ENCODE measurements at places on chromosomes 12 and 14.

DNA sequence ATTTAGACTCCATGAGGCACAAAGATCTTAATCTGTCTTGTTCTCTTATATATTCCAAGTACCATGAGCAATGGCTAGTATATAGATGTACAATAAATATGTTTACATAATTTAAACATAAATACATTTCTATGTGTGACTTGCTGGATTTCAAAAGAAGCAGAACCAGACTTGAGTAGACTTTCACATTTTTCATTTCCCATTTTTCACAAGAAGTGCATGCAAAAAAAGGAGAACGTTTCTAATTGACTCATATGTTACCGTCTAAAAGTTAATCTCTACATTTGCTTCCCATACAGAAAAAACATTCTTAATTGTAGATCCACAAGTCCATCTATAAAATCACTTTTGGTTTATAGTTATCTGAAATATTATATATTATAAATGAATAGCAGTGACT lies 256.5 kb upstream of the USP15 start:
- DNase-seq, result no peak

- DNase-seq, result no peak
These were observed 135.2 kb upstream of the RFLNA start for GRCh38 chr12:124159655-124160054.

- DNase-seq, result no peak
These were observed 6.7 kb upstream of the CPNE8 start for GRCh38 chr12:38912116-38912515.

DNA sequence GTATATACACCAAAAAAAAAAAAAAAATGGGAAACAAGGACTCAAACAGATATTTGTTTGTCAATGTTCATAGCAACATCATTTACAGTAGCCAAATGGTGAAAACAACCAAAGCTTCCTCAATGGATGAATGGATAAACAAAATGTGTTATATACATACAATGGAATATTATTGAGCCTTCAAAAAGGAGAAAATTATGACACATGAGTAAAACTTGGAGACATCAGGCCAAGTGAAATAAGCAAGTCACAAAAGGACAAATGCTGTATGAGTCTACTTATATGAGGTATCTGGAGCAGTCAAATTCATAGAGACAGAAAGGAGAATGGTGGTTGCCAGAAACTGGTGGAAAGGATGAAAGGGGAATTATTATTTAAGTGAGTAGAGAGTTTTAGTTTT lies 7.8 kb downstream of the RNASE9 start:
- DNase-seq, result no peak

GRCh38 chr14:101496776-101497683 lies 64.3 kb upstream of the DIO3 start:
- no peak for DNase-seq

GRCh38 chr14:98931911-98932310 lies 340.1 kb downstream of the BCL11B start:
- DNase-seq, result peak; percentile 96

- no peak for DNase-seq
These were observed 82.6 kb upstream of the IGF1 start for GRCh38 chr12:102562836-102563425.

DNA sequence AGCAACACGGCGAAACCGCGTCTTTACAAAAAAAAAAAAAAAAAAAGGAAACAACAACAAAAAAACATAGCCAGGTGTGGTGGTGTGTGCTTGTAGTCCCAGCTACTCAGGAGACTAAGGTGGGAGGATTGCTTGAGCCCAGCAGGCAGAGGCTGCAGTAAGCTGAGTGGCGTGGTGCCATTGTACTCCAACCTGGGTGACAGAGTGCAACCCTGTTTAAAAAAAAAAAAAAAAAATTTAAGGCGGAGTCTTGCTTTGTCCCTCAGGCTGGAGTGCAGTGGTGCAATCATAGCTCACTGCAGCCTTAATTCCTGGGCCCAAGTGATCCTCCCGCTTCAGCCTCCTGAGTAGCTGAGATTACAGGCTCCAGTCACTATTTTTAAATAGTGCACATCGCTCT lies 18.2 kb upstream of the FIGNL2 start:
- DNase-seq, result no peak

DNA sequence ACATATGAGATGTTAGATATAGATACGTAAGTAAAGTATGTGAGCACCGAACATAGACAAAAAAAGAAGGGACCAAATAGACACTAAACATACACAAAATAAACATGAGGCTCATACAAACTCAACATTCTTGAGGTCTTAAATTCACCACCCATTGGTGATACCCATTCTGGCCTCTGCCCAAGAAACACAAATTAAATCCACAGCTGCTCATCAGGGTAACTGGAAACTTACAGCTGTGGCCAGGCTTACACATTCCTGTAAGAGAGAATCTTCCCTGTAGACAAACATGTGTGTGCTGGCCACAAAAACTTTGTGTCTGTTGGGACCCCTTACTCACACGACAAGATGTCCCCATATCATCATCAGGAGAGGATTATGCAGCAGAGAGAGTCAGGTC lies 22.4 kb downstream of the MAGOHB start:
- no peak for DNase-seq

DNA sequence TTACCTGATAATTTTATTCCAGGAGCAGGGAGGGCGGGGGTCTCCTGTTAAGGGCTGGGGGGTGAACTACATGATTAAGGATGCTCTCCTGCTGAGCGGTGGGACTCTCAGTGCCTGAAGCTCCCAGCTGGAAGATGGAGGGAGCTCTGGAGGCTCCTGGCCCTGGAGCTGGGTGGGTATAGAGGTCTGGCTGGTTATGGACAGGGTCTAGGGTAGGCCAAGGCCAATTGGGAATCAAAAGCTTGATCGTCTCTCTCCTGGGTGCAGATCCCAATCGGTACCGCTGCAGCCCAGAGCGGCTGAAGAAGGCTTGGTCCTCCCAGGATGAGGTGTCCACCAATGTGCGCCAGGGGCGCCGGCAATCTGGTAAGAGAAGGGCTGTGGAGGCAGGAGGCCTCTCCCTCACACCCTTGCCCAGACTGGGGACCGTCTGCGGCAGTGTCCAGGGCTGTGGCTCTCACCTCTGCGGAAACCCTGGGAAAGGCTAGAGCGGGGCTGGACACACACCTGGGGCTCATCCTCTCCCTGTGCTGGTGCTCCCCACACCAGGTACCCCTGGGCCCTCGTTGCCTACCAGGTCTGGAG lies 28.4 kb downstream of the PLEKHG3 start:
- DNase-seq, result no peak

DNA sequence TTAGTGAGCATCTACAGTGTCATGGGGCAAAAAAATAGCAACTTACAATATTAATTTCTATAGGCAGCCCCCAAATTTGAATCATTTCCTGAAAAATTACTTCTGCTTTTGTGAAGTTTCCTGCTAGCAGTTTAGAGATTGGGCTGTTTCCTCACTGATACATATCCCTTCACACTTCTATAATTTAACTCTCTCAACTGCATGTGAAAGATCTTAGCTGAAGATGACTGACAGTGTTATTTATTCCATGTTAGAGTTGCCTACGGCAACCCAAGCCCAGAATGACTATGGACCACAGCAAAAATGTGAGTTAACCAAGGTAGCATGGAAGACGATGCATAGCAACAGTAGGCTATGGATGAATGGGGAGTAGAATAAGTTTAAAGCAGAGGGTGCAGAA lies at the start of gene KLRG1:
TSS of gene KLRG1 (plus strand) at position 134 of the 400 bp plus-strand sequence. CDS start at position 224, 90 bp downstream.
- DNase-seq, result no peak

- DNase-seq, result peak; percentile 30
These were observed 73.9 kb downstream of the PPP1R36 start for GRCh38 chr14:64623554-64624165.

- DNase-seq, result no peak
These were observed 159.6 kb upstream of the C14orf180 start for GRCh38 chr14:104419865-104420505.

DNA sequence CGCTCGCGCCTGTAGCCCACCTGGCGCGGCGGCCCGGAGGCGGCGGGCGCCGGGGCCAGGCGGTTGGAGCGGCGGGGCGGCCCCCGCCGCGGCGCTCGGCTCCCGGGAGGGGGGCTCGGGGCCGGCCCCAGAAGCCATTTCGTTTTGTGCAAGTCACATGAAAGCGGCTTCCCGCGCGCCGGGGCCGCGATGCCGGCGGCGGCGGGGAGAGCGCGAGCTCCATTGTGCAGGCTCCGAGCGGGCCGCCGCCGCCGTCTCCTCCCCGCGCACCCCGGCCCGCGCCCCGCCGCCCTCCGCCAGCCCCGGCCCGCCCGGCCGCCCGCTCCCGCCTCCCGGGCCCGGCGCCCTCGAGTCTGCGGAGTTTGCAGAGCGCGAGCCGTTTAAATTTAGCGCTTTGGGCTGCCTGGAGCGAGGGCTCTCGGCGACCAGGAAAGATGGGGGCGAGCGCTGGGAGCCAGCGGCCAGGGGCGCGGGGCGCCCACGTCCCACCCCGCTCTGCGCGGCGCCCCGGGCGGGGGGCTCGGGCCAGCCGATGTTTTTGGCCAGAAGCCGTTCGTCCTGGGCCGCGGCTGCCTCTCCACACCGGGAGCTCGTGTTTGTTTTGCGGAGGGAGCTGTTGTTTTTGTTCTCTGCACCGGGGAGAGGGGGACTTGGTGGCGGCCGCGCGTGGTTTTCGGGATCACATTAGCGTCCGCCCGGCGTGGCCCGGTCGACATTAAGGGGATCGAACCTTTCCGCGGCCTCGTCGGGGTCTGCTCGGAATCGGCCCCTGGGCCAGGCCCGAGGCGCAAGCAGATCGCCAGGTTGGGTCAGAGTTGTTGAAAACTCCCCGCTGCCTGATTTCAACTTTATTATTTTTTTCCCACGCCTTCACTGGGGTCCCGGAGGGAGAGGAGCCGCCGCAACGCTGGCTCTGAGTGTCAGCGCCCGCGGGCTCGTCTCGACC lies 982 bp downstream of the BCL7A start:
- DNase-seq, result no peak

DNA sequence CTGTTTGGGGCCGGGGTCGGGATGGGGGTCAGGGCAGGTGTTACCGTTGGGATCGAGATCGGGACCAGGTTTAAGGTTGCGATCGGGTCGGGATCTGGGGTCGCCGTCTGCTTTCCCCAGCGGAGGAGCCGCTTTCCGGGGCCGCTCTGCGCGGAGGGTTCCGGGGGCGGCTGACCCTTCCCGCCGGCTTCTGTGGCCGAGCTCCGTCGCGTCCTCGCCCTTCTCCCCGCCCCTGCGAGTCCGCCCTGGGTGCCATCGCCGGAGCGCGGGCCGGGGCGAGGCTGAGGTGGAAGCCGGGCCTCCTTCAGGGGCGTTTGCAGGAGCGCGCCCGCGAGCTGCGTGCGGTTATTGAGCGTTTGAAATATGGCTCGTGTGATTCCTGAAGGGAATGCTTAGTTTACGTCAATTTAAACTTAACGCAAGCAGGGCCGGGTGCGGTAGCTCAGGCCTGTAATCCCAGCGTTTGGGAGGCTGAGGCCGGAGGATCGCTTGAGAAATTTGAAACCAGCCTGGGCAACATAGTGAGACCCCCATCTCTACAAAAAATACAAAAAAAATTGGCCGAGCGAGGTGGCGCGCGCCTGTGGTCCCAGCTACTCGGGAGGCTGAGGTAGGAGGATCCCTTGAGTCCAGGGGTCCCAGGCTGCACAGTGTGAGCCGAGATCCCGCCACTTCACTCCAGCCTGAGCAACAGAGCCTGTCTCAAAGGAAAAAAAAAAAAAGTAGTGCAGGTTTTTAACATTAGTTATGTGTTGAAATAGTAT lies 620 bp downstream of the PGAM5 start:
- no peak for DNase-seq

DNA sequence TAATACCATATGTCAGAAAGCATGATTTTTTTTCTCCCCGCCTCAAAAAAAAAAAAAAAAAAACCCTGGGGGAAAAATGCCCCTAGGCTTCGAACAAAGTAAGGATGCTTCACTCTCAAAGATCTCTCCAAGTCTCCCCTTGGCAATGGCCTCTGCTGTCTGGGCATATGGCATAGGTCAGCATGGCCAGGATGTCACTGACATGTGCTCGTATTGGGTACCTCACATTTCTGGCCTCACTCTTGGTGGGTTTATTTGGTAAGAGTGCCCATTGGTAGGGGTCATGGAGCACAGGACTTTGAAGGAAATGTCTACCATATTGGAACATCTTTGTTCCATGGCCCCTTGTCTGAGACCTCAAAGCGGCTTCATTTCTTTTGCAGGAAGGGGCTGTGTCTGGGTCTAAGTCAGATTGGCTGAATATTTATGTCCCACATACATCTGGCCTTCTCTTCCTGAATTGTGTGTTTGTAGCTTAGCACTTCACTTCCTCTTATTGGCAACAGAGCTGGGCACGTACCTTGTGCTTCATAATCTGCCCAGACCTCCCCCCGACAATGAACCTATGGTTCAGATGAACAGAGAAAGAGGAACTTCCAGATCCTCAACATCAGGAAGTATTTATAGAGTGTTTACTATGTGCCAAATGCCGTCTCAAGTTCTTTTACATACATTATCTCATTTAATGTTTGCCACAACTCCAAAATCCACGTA lies 36.3 kb upstream of the OAS1 start:
- DNase-seq, result no peak

DNA sequence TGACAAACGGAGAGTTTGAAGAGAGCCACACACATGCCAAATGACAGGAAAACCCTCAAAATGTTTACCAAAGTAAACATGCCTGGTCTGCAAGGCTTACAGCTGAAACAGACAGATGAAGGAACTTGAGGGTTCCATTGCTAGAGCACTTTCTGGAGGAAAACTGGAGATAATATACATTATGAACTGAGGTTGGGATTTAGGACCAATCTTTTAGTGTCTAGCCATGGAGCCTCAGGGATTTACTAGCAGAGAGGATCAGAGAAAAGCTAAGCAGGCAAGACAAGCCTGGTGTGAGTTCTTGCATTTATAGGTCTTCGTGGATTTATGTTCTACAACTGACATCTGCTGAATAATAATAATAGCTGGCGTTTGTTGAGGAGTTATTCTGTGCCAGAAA lies 205.3 kb downstream of the AEBP2 start:
- no peak for DNase-seq

DNA sequence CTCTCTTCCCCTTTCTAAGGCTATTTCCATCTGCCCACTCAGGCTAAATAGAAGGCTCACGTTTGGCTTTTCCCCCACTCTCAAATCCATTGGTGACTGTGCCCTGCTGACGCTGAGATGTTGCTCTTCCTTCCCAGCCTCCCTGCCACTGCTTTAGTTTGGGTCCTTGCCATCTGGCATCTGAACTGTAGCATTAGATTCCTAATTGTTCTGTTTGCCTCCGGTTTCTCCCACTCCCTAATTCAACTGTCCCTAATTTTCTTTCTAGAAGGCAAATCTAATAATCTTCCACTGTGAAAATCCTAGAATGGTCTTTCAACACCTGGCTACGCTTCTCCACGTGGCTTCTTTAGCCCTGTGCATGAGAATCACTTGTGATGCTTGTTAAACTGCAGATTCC lies 37.6 kb upstream of the SMOC1 start:
- DNase-seq, result no peak

GRCh38 chr12:107135177-107135576 lies 41.8 kb upstream of the CRY1 start:
- DNase-seq, result no peak

- DNase-seq, result no peak
These were observed 5.3 kb downstream of the OR4N5 start for GRCh38 chr14:20143911-20144310.

- no peak for DNase-seq
These were observed 73.8 kb downstream of the PRKCH start for GRCh38 chr14:61395115-61395725.

GRCh38 chr14:67228325-67228984 lies 12.8 kb upstream of the PALS1 start:
- no peak for DNase-seq

Data from Jurkat, Clone E6-1 (cell line).